ENCODE measurements at places on chromosomes 3 and 15.

GRCh38 chr3:58585005-58585786 lies 8.0 kb upstream of the FAM107A start:
- peak; percentile 94 for DNase-seq
- H3K4me1 ChIP-seq, result peaks cover 20% of the 10 kb centered on the region
- peaks cover 46% of the 10 kb centered on the region for H3K27me3 ChIP-seq
- peak overlapping the region; percentile 52 for H3K4me3 ChIP-seq

GRCh38 chr15:38895326-38896255 lies 331.0 kb upstream of the RASGRP1 start:
- no peaks in the 10 kb centered on the region for H3K36me3 ChIP-seq
- no peak for DNase-seq
- no peak overlapping the region for H3K4me3 ChIP-seq
- no peaks in the 10 kb centered on the region for H3K4me1 ChIP-seq

DNA sequence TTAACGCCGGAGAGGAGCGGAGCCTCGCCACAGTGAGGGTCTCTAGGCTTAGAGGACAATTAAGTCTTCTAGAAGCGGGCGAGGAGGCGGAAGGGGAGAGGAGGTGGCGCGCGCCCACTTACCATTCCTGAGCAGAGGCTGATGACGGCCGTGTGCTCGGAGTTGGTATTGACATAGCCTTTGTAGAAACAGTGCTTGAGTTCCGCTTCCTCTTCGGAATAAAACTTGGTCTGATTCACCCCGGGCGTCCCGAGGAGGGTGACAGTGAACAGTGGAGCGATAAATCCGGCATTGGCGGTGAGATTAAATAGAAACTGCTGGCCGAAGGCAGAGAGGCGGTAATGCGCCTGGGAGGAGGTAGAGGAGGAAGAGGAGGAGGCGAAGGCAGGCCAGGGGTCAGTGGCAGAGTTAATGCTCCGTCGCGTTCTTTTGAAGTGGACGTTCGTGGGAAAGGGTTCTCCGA lies 1.3 kb downstream of the ADAMTS9 start:
- H3K4me3 ChIP-seq, result peak overlapping the region; percentile 47
- H3K4me1 ChIP-seq, result no peaks in the 10 kb centered on the region
- H3K27ac ChIP-seq, result peak overlapping the region; percentile 85
- no peaks in the 10 kb centered on the region for H3K27me3 ChIP-seq
- no peaks in the 10 kb centered on the region for H3K36me3 ChIP-seq

GRCh38 chr15:68097029-68097428 lies 42.9 kb downstream of the PIAS1 start:
- peaks cover 63% of the 10 kb centered on the region for H3K4me1 ChIP-seq
- DNase-seq, result no peak
- H3K4me3 ChIP-seq, result no peak overlapping the region
- H3K36me3 ChIP-seq, result no peaks in the 10 kb centered on the region
- H3K27ac ChIP-seq, result no peak overlapping the region
- no peaks in the 10 kb centered on the region for H3K27me3 ChIP-seq

- H3K4me1 ChIP-seq, result no peaks in the 10 kb centered on the region
- DNase-seq, result no peak
- H3K27me3 ChIP-seq, result no peaks in the 10 kb centered on the region
- no peaks in the 10 kb centered on the region for H3K36me3 ChIP-seq
- no peak overlapping the region for H3K4me3 ChIP-seq
- H3K27ac ChIP-seq, result no peak overlapping the region
These were observed 398.7 kb upstream of the PDZRN3 start for GRCh38 chr3:74023395-74023794.

- DNase-seq, result no peak
- peak within 1 kb of the TSS; percentile 47 for H3K4me3 ChIP-seq
- H3K36me3 ChIP-seq, result no peaks in the 10 kb centered on the region
- peaks cover 36% of the 10 kb centered on the region for H3K27me3 ChIP-seq
- peak within 1 kb of the TSS; percentile 51 for H3K27ac ChIP-seq
- no peaks in the 10 kb centered on the region for H3K4me1 ChIP-seq
These were observed at the start of gene ARNT2 for GRCh38 chr15:80404057-80404760. ARNT2 (plus strand) TSS chr15:80404382; CDS start chr15:80404516, 134 bp downstream.

DNA sequence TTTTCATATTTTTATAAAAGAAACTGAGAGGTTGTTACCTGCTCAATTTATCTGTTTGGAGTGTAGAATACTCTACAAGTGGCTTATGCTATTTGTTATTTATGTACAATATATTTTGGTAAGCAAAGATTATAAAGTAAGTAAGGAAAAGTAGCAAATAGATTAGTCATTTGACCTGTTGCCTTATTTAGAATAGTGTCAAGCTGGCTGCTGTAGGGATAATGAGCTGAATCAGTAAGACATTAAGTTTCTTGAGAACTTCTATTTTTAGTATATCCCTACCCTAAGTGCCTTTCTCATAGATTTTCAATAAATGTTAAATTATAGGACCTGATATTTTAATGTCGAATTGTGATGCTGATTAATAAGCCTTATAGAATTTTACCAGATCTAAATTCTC lies 37.2 kb downstream of the ECT2 start:
- no peak for DNase-seq
- peaks cover 96% of the 10 kb centered on the region for H3K36me3 ChIP-seq
- H3K27ac ChIP-seq, result no peak overlapping the region
- H3K4me1 ChIP-seq, result no peaks in the 10 kb centered on the region
- H3K27me3 ChIP-seq, result no peaks in the 10 kb centered on the region

DNA sequence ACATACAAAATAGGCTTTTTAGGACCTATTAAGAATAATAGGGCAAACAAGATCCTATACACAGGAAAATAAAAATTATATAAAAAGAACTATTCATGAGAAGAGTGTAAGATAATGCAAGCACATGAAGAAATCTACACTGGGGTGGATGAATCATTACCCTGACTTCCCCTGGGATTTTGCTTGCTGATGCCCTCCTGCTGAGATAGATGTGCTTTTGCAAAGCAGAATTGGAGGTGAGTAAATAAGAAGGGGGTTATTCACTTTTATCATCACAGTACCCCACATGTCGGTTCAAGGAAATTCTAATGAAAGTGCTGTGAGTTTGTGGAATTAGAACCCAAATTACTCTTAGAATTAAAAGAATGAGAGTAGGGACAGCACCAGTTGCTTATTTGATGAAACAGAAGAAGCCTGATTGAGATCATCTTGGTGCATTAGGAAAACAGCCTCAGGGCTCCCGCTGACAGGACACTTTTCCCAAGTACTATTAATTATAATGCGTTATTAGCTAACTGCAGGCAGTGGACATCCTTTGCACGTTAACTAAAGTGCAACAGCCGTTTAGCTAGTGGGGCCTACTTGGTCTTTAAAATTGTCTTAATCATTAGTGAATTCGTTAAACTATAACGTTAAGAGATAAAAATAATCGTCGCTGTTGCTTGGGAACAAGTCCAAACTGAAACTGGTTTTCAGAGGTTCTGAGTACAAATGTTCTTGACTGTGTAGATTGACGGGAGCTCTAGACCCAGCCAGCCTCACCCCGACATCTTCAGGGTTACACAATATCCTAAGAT lies 48.4 kb downstream of the SLC2A2 start:
- no peak overlapping the region for H3K27ac ChIP-seq
- no peak for DNase-seq
- no peaks in the 10 kb centered on the region for H3K27me3 ChIP-seq
- no peaks in the 10 kb centered on the region for H3K4me1 ChIP-seq
- H3K36me3 ChIP-seq, result no peaks in the 10 kb centered on the region

DNA sequence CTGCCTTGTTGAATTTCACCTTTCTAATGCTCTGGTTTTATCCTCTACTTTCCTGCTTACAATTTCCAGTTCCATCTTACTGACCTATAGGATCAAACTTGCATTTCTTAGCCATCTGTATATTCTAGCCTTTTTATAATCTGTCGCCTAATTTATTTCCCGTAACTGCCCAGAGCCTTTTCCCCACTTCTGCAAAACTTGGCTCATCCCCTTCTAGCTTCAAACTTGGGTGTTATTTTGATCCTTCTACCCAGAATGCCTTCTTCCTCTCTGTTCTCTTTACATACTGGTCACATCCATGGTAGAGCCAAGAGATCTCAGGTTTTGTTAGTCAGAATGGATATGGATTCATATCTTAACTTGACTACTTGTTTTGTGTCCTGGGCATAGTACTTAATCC lies 2.6 kb downstream of the SACM1L start:
- no peak overlapping the region for H3K4me3 ChIP-seq
- peak overlapping the region; percentile 16 for H3K27ac ChIP-seq
- no peak for DNase-seq
- H3K36me3 ChIP-seq, result no peaks in the 10 kb centered on the region

- H3K36me3 ChIP-seq, result no peaks in the 10 kb centered on the region
- H3K27ac ChIP-seq, result no peak overlapping the region
These were observed 710.8 kb downstream of the PLOD2 start for GRCh38 chr3:145450018-145450682.

DNA sequence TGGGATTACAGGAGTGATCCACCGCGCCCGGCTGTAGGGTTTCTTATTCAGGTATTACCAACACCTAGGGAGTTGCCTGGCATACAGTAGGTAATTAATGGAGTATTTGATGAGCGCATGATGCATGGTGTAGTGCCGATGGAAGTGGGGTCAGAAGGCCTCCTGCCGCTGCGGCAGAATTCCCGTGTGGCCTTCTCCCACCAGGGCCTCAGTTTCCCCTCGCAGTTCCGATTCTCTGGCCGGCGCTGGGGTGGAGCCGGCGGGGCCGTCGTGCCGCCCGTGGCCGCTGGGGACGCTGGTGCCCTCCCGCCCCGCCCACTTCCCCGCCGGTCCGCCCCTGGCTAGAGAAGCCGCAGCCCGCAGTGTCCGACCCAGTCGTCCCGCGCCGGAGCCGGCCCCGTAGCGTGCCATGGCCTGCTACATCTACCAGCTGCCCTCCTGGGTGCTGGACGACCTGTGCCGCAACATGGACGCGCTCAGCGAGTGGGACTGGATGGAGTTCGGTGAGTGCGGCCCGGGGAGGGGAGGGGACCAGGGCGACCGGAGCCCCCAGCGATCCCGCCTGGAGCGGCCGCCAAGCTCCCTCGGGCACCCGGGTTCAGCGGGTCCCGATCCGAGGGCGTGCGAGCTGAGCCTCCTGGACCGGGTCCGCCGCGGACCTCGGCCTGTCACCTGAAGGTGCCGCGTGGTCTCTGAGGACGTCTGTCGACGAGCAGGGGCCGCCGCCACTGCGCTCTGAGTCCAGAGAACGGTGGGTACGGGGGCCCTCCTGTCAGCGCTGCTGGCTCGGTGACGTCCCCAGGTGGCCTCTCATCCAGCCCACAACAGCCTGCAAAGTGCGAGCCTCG lies at the start of gene IRAK2:
Gene IRAK2, plus strand, starts transcription at position 374 of the 848 bp plus-strand sequence. Its CDS starts 36 bp downstream, at position 410.
- H3K4me3 ChIP-seq, result peak within 1 kb of the TSS; percentile 81
- no peaks in the 10 kb centered on the region for H3K27me3 ChIP-seq
- peaks cover 75% of the 10 kb centered on the region for H3K4me1 ChIP-seq

- H3K4me1 ChIP-seq, result no peaks in the 10 kb centered on the region
- H3K36me3 ChIP-seq, result peaks cover 85% of the 10 kb centered on the region
- H3K27me3 ChIP-seq, result no peaks in the 10 kb centered on the region
- H3K4me3 ChIP-seq, result no peak overlapping the region
These were observed 15.9 kb downstream of the CXCR6 start for GRCh38 chr3:45959201-45959600.

DNA sequence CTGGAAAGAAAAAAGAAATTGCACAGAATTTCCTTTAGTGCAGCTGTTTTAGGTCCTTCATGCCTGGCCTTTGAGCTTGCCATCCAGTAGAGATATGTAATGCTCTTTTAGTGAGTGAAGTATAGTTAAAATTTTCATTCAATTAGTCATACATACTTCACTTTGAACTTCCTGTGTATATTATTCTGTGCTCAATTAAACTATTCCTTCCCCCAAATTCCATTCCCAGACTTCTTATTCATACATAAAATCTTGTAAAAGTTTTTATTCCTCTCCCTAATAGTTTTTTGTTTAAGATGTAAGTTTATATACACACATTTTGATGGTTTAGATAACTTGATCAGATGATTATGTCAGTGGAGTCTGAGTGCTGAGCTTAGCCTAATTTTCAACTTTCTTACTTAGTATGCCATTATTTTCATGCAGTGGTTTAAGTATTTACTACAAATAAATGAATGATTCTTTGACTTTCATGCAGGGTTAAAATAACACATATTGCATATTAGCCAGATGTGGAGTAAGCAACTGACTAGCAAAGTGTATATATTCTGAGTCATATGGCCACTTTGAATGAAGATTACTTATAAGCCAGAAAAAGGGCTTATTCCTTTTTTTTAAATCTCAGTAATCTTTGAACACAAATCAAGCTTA lies 42.5 kb upstream of the ABHD10 start:
- H3K27ac ChIP-seq, result no peak overlapping the region
- H3K27me3 ChIP-seq, result no peaks in the 10 kb centered on the region
- DNase-seq, result no peak
- H3K4me3 ChIP-seq, result no peak overlapping the region
- H3K4me1 ChIP-seq, result no peaks in the 10 kb centered on the region
- peaks cover 11% of the 10 kb centered on the region for H3K36me3 ChIP-seq

Data from spleen (tissue), 13 donors.